ENCODE measurements at places on chromosomes 12 and 14. TPM values are rescaled to one million over a fixed set of nuclear protein-coding genes. Genes with fewer than 3 reads are reported as not detected.

Gene KRT6C
- not detected for total RNA-seq

Gene SERPINA3
- total RNA-seq: not detected

Gene IFNG-AS1
- not detected for total RNA-seq

Gene DIO2
- 21.2 TPM for total RNA-seq

Gene KRT72
- not detected for total RNA-seq

Gene TAPBPL
- total RNA-seq: 0.82 TPM

Gene FIGNL2
- 0.82 TPM for total RNA-seq

Gene LTB4R
- 1.2 TPM for total RNA-seq

Gene LRRC43
- 2.0 TPM for total RNA-seq

Gene YEATS4
- 46.5 TPM for total RNA-seq

Gene SPRING1
- total RNA-seq: 23.2 TPM

Gene CDCA3
- 2.9 TPM for total RNA-seq

Gene BCL2L14
- total RNA-seq: not detected

Gene CEBPE
- total RNA-seq: not detected

Gene RIPK3
- under 0.01 TPM for total RNA-seq

Gene GLRX5
- total RNA-seq: 31.8 TPM

Gene CLEC4D
- total RNA-seq: under 0.01 TPM
